Activated CD4-positive, alpha-beta T cell treated with anti-CD3 and anti-CD28 coated beads, Interleukin-2, amount 10 ng/mL, durations not matched to agents 7 days and 5 days (primary cell): ENCODE measurements at places on chromosomes 4 and X. TPM values are rescaled to one million over a fixed set of nuclear protein-coding genes. Genes with fewer than 3 reads are reported as not detected.
A peak's percentile ranks its signal among the peaks of the same experiment; 100 is the strongest.

DNA sequence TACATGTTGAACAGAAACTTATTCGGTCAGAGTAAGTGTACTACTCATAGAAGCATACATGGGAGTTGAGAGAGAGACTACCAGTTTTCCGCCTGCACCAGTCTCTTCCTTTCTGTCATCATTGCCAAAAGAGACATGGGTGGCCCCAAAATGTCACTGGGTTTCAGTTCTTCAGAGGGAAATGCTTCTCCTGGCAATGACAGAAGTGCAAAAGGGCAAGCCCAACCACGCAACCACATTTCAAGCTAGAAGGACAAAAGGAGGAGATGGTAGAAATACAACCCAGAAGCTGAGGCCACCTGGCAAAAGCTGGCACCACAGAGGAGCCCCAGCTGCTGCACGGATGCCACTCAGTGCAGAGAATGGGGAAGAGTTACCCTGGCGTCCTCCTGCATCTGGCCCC, 320.1 kb downstream of the BCOR start:
- DNase-seq: peak; percentile 36

- DNase-seq: no peak
Observed at GRCh38 chr4:4580494-4580893, 38.6 kb upstream of the STX18 start.

Gene SHROOM4
- total RNA-seq: not detected

DNA sequence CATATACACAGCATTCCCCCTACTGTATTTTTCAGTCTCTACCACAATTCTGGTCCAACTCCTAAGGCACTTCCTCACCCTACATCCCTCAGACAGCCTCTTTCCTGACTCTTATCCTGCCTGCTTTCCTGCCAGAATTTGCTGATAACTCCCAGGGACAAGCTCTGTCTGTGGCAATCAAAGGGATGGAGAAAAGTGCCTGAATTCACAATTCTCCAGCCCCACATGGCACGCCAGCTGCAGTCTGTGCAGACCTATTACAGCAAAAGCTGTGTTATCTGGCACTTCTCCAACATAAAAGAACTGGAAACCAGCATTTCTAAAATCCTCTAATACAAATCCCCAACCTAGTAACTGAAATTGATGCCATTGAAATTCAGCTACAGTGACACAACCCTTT, 404.8 kb downstream of the KLHL13 start:
- DNase-seq: no peak

Gene SOD3
- total RNA-seq: not detected

Gene PABPC1L2A
- total RNA-seq: not detected

DNA sequence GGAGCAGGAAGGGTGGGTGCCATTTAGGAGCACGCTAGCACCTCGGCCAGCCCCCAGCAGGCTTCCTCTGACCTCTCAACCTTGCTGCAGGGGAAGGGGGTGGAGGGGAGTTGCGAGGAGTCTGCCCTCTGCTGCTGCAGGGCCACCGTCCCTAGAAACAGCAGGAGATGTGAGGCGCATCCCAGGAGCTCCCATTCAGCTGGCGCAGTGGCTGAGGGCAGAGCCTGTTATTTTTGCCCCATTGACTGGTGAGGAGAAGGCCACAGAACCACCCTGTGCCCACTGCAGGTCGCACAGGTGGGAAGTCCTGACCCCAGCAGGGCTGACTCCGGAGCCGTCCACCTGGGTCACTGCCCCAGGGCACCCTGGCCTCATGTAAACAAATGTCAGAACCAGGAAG, 8.0 kb downstream of the PDE6B start:
- no peak for DNase-seq

- no peak for DNase-seq
Observed at GRCh38 chr4:110454441-110454840, 21.5 kb upstream of the ENPEP start.

- no peak for DNase-seq
Observed at GRCh38 chrX:150366951-150367545, 3.9 kb downstream of the MAMLD1 start.

Gene TXK
- 50.1 TPM for total RNA-seq

Gene TRIM75
- not detected for total RNA-seq

Gene F8A3
- 38.3 TPM for total RNA-seq

GRCh38 chr4:109389369-109390114, 44.1 kb upstream of the SEC24B start:
- DNase-seq: no peak

- DNase-seq: no peak
Observed at GRCh38 chrX:64169988-64170387, 35.5 kb downstream of the AMER1 start.

Gene MSANTD1
- 0.87 TPM for total RNA-seq

Gene ATOH1
- not detected for total RNA-seq

Gene PABPC5
- total RNA-seq: not detected

Gene PRKG2
- total RNA-seq: 0.25 TPM

- no peak for DNase-seq
Observed at GRCh38 chr4:168994958-168995357, 15.1 kb downstream of the CBR4 start.

DNA sequence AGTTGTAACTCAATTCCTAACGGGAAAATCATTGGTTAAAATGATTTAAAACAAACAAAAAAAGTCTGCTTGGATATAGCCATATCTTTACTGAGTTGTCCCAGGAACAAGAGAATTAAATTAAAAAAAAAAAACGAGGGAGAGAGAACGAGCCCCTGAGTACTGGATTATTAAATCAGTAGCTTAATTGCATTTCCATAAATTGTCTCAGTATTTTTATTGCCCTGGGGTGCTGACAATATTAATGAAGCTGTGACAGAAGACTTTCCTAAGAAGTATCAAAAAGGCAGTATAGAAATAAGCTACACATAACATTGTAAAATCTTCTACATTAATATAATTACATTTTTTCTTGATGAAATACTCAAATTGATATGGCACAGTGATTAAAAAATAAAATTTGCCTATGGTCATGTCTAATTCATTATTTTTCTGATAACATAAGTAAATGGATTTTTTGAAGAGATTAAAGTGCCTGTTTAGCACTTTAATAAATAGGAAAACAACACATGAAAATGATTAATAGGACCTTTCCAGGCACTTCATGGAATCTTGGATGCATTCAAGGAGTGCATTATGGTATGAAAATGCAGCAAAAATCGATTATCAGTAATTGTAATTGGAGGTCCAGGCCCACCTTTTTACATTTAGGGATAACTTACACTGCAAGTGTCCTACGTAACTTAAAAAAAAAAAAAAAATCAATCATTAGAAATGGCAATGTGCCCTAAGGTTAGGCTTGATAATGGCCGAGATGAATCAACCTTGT, 2233.4 kb downstream of the ARAP2 start:
- no peak for DNase-seq

- DNase-seq: no peak
Observed at GRCh38 chr4:24067367-24068193, 177.7 kb upstream of the PPARGC1A start.

DNA sequence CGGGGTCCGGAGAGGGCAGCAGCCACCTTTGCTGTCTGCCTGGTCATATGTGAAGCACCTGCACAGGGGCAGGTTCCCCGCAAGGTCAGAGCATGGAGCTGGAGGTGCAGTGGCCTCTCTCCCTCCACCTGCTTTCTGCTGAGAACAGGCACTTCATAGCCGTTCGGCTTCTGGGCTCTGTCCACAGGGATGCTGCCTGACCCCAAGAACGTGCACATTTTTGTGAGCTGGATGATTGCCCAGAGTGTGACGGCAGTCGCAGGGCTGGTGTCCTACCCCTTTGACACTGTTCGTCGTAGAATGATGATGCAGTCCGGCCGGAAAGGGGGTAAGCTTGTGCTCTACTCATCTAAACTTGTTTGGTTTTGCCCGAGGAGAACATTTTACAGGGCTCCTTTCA, 2.5 kb downstream of the SLC25A4 start:
- DNase-seq: no peak

DNA sequence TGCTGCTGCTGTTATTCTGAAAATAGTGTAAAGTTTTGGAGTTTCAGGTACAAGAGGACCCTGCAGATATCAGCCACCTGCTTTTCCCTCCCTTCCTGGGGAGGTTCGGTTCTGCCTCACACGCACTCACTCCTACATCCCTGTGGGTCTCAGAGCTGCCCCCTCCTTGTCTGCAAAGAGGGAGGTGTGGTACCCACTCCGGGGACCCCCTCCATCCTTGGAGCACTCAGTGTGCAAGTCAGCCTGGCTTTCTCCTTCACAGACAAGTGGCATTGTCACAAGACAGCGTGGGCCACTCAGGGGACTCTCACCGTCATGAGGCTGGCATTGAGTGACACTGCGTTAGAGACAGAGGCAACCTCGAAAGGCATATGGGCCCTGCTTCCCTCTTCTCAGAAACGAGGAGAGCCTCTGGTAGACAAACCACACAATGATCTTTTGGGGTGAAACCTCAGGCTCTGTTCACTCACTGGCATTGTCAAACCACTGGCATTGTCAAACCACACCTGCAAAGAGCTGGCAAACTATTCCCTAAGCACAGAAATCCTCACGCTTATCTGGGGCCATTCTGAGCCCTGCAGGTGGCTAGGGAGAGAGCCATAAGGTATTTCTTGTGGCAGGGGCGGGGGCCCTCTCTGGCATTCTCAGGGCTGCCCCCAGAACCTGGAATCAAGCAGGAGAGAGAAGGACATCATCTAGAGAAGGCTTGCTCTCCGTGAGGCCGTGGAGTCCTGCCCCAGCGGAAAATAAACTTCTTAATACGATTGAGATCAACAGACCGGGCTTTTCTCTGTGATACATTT, 285.0 kb downstream of the SHOX start:
- peak; percentile 50 for DNase-seq

- DNase-seq: no peak
Observed at GRCh38 chrX:70092247-70092646, 30.0 kb downstream of the OTUD6A start.

DNA sequence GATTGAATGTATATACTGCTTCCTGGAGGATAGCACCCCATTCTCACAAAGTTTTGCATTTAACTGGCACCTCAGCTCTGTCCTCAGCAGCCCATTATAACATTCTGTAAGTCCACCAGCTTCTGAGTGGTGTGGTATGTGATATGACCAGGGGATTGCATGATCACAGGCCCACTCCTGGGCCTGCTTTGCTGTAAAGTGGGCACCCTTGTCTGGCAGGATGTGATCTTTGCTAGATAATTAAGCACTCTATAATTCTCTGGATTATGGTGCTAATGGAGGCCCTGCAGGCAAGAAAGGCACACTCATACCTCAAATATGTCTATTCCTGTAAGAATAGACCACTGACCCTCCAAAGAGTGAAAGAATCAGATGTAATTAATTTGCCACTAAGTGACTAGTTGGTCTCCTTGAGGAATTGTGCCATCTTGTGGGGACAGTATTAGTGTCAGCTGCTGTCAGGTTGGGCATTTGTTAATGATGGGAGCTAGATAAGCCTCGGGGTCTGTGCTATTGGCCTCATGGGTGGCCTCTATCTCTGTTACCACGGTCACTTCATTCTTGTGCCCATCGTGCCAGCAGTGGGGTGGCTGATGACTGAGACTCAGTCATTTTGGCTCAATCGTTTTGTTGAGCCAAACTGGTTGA, 2.2 kb upstream of the CFI start:
- DNase-seq: no peak
